Activated naive CD8-positive, alpha-beta T cell treated with anti-CD3 and anti-CD28 coated beads, Interleukin-2, amount 50 U/mL, for 24 hours (primary cell): ENCODE measurements at places on chromosomes 16 and 17.

DNA sequence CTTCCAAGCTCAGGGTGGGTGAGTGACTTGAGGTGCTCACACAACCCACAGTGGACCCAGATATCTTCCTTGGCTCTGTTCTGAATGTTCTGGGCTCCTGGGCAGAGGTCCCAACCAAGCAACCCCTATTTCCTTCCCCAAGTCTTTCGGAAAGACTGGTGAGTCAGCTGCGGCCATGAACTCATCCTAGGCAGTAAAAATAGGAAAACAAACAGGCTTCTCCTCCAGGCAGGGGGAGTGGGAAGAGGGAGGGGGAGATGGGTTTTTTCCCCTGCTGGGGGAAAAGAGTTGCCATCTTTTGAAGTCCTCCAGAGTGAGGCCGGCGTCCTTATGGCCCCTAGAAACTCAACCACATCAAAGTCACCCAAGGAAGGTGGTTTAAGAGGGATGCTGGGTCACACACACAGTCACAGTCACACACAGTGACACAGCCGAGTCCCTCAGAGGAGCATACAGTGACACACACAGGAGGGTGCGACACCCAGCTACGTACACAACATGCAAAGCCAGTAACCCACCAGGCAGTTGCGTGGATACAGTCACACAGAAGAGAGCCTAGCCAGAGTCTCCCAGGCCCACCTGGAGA, 16.0 kb upstream of the DLX4 start:
- no peak for DNase-seq

DNA sequence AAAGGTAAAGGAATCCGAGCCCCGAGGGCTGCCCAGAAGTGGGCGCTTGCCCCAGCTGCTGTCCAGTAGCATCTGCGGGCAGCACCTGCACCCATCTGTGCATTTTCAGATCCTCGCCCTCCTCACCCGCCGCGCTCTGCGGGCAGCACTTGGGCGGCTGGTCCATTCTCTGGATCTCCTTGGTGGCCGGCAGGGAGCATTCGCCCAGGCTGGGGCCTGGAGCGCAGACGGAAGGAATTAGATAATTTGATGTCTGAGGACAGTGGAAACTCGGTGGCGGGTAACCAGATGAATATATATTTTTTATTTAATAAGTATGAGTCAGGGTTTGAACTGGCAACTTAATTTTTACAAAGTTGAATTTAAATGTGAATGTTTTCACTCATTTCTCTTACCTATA, 88.5 kb downstream of the NPIPB11 start:
- DNase-seq = no peak

DNA sequence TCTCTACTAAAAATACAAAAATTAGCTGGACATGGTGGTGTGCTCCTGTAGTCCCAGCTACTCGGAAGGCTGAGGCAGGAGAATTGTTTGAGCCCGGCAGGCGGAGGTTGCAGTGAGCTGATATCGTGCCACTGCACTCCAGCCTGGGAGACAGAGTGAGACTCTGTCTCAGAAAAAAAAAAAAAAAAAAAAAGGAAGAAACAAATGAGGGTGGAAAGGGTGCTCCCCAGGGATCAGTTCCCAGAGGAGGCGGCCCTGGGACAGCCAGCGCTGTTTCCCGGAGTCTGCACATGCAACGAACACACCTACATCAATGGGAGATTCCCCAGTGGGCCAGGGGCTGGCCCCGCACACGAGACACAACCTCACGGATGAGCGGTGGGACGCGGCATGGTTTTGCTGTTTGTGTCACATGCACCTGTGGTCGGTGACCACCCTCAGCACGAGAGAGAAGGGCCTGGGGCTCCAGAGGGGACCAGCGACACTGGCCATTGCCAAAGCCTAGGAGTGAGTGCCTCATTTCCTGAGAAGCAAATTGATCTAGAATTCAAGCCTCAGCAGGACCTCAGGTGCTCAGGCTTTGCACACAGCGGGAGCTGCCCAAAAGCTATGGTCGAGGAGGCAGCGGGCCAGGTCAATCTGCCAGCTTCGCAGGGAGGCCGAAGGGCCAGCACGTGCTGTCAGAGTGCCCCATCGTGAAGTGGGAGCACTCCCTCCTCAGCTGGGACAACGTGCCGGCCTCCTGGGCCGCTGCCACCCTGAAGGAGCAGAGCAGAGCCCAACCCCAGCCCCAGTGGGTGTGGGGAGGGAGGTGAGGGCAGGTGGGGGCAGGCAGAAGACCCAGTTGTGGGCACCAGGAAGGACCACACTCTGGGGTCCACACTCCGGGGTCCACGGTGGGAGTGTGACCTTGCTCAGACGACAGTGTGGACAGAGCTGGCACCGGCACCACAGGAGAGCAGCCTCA, 13.8 kb upstream of the WDR45B start:
- no peak for DNase-seq

DNA sequence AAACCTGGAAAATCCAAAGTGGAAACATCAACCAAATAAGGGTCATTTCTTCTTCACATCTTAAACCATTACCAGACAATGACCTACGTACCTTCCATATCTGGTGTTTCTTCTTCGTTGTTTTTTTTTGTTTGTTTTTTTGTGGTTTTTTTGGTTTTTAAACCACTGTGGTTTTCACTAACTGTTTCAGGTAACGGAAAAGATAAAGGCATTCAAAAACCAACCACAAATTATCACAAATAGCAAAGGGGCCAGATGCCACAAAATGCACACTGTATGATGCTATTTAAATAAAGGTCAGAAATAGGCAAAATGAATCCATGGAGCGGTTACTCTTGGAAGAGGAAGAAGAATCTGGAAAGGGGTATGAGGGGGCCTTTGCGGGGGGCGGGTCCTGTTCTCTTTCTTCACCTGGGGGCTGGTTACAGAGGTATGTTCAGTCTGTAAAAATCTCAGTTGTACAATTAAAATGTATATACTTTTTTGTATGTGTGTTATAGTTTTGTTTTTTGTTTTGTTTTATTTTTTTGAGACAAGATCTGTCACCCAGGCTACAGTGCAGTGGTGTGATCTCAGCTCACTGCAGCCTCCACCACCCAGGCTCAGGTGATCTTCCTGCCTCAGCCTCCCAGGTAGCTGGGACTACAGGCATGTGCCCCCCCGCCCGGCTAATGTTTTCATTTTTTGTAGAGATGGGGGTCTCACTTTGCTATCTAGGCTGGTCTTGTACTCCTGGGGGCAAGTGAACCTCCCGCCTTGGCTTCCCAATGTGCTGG, 29.6 kb downstream of the LITAF start:
- no peak for DNase-seq

GRCh38 chr16:2687531-2688308, 5.4 kb downstream of the KCTD5 start:
- DNase-seq = no peak

DNA sequence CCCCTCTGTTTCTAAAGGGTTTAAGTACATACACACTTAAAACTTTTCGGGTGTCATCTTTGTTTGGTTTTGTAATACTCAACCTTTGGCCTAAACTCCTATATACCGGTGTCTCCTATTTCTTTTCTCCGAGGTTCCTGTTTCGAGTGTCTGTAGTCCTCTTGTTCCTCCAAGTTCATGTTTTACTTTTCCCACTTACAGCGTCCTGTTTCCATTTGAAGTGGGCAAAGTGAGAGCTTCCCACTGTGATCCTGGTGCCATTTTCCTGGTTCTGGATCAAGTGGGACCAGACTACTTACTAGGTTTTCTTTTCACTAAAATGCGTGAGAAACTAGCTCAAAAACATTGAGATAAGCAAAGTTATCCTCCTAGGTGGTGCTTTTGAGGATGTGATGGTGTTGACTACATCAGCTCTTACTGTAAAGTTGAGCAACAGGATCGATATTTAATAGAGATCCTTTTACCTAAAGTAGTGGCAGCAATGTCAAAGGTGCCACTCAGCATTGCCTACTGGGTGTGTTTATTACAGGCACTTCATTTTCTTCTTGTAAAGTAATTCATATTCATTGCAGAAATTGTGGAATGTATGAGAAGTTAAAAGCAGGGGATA, 1.3 kb downstream of the PSMD3 start:
- DNase-seq = no peak

DNA sequence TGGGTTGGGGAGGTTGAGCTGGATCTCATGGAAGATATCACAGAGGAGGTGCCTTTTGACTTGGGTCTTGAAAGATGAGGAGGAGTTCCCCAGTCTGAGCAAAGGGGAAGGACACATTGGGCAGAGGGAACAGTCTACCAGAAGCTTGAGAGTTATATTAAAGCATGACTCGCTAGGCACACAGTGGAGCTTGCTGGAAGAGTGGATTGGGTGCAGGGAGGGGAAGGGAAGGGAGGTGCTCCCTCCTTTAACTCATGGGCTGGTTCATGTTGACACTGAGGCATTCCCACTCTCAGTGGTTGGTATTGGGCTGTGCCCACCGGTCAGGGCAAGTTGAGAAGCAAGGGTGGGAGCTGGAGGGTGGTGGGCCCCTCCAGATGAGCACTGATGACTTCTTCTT, 5.9 kb downstream of the TMEM98 start:
- no peak for DNase-seq

- DNase-seq = no peak
Measured at GRCh38 chr17:32943206-32943605, 15.3 kb downstream of the TMEM98 start.

DNA sequence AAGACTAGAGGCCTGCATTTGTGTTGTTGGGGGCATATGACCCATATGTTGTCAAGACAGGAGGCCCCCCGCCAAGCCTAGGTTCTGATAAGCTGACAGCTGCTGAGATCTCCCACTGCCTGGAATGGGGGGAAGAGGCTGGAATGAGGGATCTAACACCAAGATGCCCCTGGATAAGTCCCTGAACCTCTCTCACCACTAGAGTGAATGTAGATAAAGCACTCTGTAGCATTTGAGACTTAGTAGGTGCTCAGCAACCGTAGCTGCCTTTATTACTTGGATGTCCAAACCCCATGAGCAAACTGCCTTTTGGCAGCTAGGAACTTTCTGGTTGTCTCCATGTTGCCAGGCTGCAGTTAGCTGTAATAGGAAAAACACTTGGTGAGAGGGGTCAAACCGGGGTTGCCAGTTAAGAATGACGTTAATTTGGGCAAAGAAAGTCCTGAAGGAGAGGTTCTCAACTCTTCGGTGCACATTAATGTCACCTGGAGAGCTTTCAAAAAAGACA, 4.4 kb upstream of the RASL10B start:
- no peak for DNase-seq

DNA sequence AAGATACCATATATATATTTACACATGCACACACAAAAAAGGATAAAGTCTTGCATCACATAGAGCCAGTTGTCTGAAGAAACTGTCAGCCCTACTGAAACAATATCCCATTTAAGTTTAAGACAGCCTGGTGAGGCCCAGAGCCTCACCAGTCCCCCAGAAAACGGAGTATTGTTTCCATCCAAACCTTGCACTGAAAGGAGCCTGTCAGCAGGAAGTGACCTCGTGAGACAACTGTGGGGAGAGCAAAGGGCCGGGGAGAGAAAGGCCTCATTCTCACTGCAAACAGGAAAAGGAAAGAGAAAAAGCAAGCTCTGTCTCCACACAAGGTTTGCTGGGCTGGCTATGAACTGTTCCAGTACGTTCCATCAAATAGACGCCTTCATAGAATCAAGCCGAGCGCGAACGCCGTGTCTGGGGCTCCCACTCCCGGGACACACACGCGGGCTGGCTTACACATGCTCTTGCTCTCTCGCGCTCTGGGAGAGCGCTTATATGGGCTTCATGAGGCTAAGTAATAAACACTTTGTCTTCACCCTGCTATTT, 44.4 kb upstream of the ZFHX3 start:
- no peak for DNase-seq

GRCh38 chr17:81964081-81964849, 3.3 kb upstream of the NOTUM start:
- DNase-seq = no peak

GRCh38 chr16:57663436-57663835, 4.7 kb upstream of the ADGRG3 start:
- DNase-seq = no peak

- DNase-seq = no peak
Measured at GRCh38 chr16:81626181-81626674, 152.9 kb upstream of the PLCG2 start.

DNA sequence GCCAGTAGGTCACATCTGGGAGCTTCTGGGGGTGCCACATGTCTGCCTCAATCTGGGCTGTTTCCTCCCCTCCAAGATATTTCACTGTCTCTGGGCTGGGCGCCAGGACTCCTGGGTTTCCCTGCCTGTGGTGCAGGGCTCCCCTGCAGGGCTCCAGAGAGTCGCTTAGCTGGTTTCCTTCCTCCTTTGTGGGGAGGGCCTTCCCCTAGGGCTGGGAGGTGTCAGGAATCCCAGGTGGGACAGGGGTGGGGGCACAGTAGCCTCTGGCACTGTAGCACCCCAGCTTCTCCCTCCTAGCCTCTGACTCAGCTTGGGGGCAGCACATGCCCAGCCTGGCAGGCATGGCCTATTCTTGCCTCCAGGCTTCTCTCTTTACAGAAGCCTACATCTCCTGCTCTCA, 2.6 kb downstream of the RARA start:
- no peak for DNase-seq

DNA sequence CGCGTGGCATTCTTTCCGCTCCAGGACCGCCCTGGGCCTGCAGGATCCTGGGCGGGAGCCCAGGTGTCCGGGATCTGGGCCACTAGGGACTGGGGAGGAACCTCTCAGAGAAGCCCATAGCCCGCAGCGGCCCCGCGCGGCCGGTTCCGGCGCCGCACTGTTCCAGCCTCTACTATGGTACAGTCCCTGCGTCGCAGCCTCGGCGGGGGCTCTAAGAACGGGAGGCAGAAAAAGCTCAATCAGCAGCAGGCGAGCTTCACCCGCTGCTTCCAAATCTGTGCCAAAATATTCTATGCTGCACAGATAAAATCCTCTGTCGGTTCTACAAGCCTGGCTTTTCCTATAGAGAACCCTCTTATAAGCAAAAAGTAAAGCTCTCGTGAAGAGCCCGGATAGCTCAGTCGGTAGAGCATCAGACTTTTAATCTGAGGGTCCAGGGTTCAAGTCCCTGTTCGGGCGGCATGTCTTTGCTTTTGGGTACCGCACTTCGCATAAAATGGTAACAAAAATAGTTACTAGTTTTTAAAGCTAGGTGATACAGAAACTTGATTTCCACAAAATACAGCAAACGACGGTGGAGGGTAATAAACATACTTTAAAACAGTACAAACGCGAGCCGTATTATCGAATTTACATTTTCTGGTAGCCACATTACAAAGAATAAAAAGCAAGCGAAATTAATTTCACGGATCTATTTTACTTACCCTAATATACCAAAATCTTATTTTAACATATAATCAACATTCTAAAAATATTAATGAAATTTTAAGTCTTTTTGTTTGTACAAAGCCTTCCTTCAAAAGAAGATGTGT, 661 bp upstream of the ALOXE3 start:
- DNase-seq = peak; percentile 91

DNA sequence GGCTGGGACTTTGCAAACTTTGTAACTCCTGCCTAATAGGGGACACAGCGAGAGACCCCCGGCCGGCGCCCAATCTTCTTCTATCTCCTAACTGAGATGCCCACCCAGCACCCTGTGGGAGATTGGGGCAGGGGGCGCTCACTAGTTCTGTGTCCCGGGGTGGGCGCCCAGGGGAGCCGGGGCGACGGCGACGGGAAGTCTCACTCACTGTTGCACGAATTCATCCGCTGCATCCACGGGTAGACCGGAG, 3.9 kb upstream of the HOXB5 start:
- no peak for DNase-seq

GRCh38 chr17:78589885-78590284, 12.7 kb upstream of the DNAH17 start:
- DNase-seq = no peak

- DNase-seq = no peak
Measured at GRCh38 chr17:42917236-42917603, 16.6 kb downstream of the G6PC1 start.
